SK-N-SH (cell line): ENCODE measurements at places on chromosomes 3 and 15. TPM values are rescaled to one million over a fixed set of nuclear protein-coding genes. Genes with fewer than 3 reads are reported as not detected.

GRCh38 chr3:64853456-64853855, 165.7 kb upstream of the ADAMTS9 start:
- no peak overlapping the region for H3K27ac ChIP-seq
- H3K4me1 ChIP-seq, result peaks cover 32% of the 10 kb centered on the region
- H3K4me3 ChIP-seq, result no peak overlapping the region
- no peaks in the 10 kb centered on the region for H3K27me3 ChIP-seq

DNA sequence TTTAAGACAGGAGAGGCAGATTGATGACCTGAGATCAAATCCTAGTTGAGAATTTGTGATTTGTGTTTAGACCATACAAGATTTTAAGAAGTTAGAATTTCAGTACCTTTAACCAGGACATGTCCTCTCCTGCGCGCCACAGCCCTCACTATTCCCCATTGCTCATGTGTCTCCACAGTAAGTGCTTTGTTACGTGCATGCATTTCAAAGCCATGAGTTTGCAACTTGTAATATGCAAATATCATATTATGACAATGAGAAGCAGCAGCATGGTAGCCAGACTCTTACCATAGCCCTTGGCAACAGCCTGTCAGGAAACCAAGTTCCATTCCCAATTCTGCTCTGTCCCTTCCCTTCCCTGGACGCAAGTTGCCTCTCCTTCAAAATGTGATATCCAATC, 73.3 kb upstream of the ATP13A5 start:
- no peaks in the 10 kb centered on the region for H3K36me3 ChIP-seq
- no peak overlapping the region for H3K27ac ChIP-seq
- H3K27me3 ChIP-seq, result no peaks in the 10 kb centered on the region
- H3K4me3 ChIP-seq, result no peak overlapping the region
- DNase-seq, result no peak
- H3K4me1 ChIP-seq, result no peaks in the 10 kb centered on the region

GRCh38 chr15:60528530-60528929, 49.6 kb upstream of the ICE2 start:
- no peak overlapping the region for H3K27ac ChIP-seq
- no peak for DNase-seq
- H3K4me3 ChIP-seq, result no peak overlapping the region
- peaks cover 21% of the 10 kb centered on the region for H3K4me1 ChIP-seq

DNA sequence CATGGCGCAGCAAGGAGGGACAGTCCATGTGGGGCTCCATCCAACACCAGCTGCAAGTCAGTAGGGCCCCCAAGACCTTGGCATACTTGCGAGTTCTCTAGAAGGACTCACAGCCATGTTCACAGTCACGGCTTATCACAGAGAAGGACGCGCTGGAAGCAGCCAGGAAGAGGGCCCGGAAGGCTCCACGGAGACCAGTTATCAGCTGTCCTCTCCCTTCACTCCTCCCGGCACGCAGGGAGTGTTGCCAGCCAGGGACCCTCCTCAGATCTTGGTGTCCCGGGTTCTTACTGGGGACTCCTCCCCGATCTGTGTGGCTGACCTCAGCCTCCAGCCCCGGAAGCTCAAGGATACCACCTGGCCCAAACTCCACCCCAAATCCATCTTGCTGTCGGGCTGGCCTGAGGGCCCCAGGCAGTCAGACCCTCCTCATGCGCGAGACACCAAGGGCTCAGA, 68.0 kb downstream of the SLTM start:
- H3K27ac ChIP-seq, result no peak overlapping the region
- H3K27me3 ChIP-seq, result no peaks in the 10 kb centered on the region
- DNase-seq, result no peak

DNA sequence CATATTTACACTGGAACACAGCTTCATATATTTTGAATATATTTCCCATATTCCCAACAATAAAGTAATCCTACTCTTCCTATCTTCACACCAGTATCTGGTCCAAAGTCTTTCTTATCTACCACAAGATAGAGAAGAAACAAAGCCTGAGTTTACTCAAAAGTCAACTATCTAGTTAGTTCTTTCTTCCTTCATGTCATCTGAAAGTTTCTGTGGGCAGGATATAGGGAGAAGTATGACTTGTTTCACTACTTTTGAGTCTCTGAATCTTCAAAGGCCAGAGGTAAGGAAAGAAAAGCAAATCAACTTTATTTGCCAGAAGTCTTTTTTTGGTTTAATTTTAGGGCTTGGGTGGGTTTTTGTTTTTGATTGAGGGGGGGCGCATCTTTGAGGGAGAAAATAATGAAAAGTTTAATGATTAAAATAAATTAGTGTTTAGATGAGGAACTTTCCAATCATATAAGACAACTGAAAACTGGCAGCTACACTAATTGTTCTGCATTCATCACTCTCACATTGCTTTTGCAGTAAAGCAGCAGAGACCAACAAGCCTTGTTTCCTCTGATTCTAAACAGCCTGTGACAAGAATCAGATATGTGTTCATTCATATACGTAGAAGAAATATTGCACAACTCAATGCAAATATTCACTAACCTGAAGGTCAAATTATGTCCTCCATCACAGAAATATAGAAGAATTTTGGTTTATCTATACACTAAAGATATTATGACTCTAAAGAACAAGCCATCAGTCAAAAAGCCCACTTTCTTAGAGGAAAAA, 421.4 kb downstream of the SHQ1 start:
- no peak for DNase-seq
- H3K4me1 ChIP-seq, result no peaks in the 10 kb centered on the region
- no peak overlapping the region for H3K4me3 ChIP-seq
- no peaks in the 10 kb centered on the region for H3K27me3 ChIP-seq

DNA sequence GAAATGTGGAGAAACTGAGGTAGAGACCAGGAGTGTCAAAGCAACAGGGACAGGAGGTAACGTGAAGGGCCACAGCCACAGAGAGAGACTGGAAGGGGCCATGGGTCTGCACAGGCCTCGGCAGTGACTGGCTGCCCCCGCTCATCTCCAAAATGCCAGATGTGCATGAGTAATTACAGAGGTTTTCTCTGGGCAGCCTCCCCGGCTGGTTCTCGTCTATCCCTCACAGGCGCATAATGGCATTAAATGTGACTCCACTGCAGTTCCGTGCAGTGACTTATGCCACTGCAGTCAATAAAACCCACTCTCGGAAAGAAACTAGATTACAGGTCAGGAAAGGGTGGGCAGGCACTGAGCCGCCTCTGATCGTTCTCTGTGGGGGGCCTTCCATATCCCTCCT, 74.7 kb downstream of the WDR76 start:
- 0 out of 2 replicates have a peak overlapping the region, but pooled peaks have one; percentile 13 for H3K27ac ChIP-seq
- H3K27me3 ChIP-seq, result no peaks in the 10 kb centered on the region
- no peaks in the 10 kb centered on the region for H3K4me1 ChIP-seq
- peaks cover 51% of the 10 kb centered on the region; the same call in 1 of the 2 replicates for H3K36me3 ChIP-seq
- DNase-seq, result peak; percentile 56

- DNase-seq, result no peak
- H3K4me1 ChIP-seq, result no peaks in the 10 kb centered on the region
- H3K36me3 ChIP-seq, result no peaks in the 10 kb centered on the region
- H3K27me3 ChIP-seq, result no peaks in the 10 kb centered on the region; the same call in 1 of the 2 replicates
These were observed at the start of gene IQCF2 for GRCh38 chr3:51860703-51861665. Gene IQCF2, plus strand, starts transcription at chr3:51861615. Its CDS starts 52 bp downstream, at chr3:51861667.

- peaks cover 17% of the 10 kb centered on the region for H3K27me3 ChIP-seq
- no peaks in the 10 kb centered on the region for H3K36me3 ChIP-seq
- H3K4me1 ChIP-seq, result no peaks in the 10 kb centered on the region
- H3K4me3 ChIP-seq, result no peak overlapping the region
- H3K27ac ChIP-seq, result no peak overlapping the region
These were observed 20.7 kb upstream of the GOLGA6C start for GRCh38 chr15:75237316-75237982.

DNA sequence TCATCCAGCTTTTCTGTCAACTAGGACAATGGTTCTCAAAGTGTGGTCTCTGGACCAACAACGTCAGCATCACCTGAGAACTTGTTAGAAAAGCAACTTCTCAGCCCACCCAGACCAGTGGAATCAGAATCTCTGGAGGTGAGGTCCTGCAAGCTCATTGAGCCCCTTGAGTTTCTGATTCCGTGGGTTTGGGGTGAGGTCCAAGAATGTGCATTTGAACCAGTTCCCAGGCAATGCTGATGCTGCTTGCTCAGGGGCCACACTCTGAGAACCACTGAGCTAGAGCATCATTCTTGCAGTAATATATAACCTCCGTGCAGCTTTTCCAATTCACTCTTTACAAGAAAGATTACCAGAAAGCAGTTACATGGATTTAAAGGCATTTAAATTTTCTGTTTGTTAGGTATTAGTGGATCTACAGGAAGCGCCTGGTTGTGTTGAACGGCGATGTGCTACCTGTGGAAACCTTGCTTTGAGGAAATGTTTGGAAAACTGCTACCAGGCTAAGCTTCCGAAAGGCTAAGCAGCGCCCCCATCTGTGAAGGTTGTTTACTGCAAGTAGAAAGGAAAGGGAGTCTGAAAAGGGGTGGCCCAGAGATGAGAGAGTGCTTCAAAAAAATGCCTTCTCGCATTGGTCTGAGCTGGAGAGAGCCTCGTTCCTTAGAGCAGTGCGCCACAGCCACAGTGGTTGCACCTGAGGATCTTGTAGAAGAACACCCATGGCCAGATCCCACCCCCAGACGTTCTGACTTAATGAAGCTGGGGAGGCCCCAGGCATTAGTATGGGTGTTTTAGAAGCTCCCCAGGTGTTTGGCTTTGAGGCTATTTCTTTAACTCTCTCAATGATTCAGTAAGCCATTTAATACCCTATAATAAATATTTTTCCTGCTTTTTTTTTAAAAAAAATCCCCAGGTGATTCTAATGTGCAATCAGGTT, 50.0 kb downstream of the RLBP1 start:
- peak; percentile 60 for DNase-seq
- H3K4me3 ChIP-seq, result peak overlapping the region; percentile 32; the same call in 1 of the 2 replicates
- H3K36me3 ChIP-seq, result peaks cover 16% of the 10 kb centered on the region; the same call in 1 of the 2 replicates
- peaks cover 13% of the 10 kb centered on the region for H3K4me1 ChIP-seq
- no peaks in the 10 kb centered on the region for H3K27me3 ChIP-seq
- no peak overlapping the region for H3K27ac ChIP-seq

- no peaks in the 10 kb centered on the region for H3K27me3 ChIP-seq
- peaks cover 68% of the 10 kb centered on the region for H3K36me3 ChIP-seq
- DNase-seq, result no peak
- no peaks in the 10 kb centered on the region for H3K4me1 ChIP-seq
- H3K27ac ChIP-seq, result no peak overlapping the region
These were observed 11.9 kb downstream of the RPS27L start for GRCh38 chr15:63145426-63145825.

GRCh38 chr3:104526901-104527401, 839.8 kb upstream of the ALCAM start:
- H3K27me3 ChIP-seq, result no peaks in the 10 kb centered on the region
- no peak for DNase-seq
- H3K4me3 ChIP-seq, result no peak overlapping the region
- H3K4me1 ChIP-seq, result no peaks in the 10 kb centered on the region
- no peak overlapping the region for H3K27ac ChIP-seq

GRCh38 chr3:155007729-155008128, 72.4 kb upstream of the MME start:
- H3K27ac ChIP-seq, result no peak overlapping the region
- DNase-seq, result no peak
- H3K27me3 ChIP-seq, result no peaks in the 10 kb centered on the region

DNA sequence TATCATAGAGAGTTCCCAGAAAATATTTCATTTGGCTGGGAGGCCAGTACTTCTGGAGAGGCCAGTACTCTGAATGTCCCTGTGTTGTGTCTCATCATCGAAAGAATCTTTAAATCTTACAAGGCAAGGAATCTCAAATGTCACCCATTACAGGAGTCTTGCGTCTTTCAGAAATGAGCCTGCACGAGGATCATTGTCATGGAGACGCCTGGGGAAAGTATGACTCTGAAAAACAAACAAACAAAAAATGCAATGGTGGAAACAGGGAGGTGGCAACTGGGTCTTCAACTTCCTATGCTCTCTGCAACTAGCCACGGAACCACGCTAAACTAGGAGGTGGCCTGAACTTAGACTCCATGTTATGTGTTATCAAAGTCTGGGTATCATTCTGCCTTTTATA, 804.6 kb downstream of the EPHA3 start:
- H3K4me3 ChIP-seq, result no peak overlapping the region
- no peaks in the 10 kb centered on the region for H3K27me3 ChIP-seq
- no peaks in the 10 kb centered on the region for H3K4me1 ChIP-seq
- no peak overlapping the region for H3K27ac ChIP-seq
- H3K36me3 ChIP-seq, result no peaks in the 10 kb centered on the region

GRCh38 chr3:10638466-10638865, 133.1 kb upstream of the ATP2B2 start:
- no peak overlapping the region for H3K27ac ChIP-seq
- H3K4me1 ChIP-seq, result peaks cover 2% of the 10 kb centered on the region; the same call in 1 of the 2 replicates
- no peak overlapping the region for H3K4me3 ChIP-seq
- no peaks in the 10 kb centered on the region for H3K36me3 ChIP-seq
- H3K27me3 ChIP-seq, result no peaks in the 10 kb centered on the region
- DNase-seq, result no peak

GRCh38 chr15:49238342-49238741, 68.3 kb downstream of the GALK2 start:
- H3K27ac ChIP-seq, result peak overlapping the region; percentile 88
- H3K36me3 ChIP-seq, result peaks cover 8% of the 10 kb centered on the region
- DNase-seq, result peak; percentile 44
- peaks cover 33% of the 10 kb centered on the region for H3K4me1 ChIP-seq
- no peak overlapping the region for H3K4me3 ChIP-seq

CKMT1A gene
- polyA plus RNA-seq, result 1.2 and 1.7 TPM in 2 replicates

TMIE gene
- polyA plus RNA-seq, result 0.03 and 0.10 TPM in 2 replicates

TOPAZ1 gene
- polyA plus RNA-seq, result not detected in 2 replicates

GP5 gene
- polyA plus RNA-seq, result 0.13 and 0.23 TPM in 2 replicates

DTX3L gene
- polyA plus RNA-seq, result 2.6 and 2.7 TPM in 2 replicates

RBSN gene
- 4.7 and 6.2 TPM in 2 replicates for polyA plus RNA-seq

NPRL2 gene
- 43.6 and 56.2 TPM in 2 replicates for polyA plus RNA-seq

RASL12 gene
- not detected in 2 replicates for polyA plus RNA-seq

CXCR6 gene
- not detected in 2 replicates for polyA plus RNA-seq

HRG gene
- polyA plus RNA-seq, result not detected in 2 replicates

FBXO40 gene
- not detected in 2 replicates for polyA plus RNA-seq

COX5A gene
- polyA plus RNA-seq, result 112 and 158 TPM in 2 replicates

FBN1 gene
- 248 and 298 TPM in 2 replicates for polyA plus RNA-seq
